Kidney capillary endothelial cell (primary cell): ENCODE measurements at places on chromosomes 16 and 17.

GRCh38 chr16:83813823-83814658, 6.3 kb downstream of the HSBP1 start:
- no peak for DNase-seq

DNA sequence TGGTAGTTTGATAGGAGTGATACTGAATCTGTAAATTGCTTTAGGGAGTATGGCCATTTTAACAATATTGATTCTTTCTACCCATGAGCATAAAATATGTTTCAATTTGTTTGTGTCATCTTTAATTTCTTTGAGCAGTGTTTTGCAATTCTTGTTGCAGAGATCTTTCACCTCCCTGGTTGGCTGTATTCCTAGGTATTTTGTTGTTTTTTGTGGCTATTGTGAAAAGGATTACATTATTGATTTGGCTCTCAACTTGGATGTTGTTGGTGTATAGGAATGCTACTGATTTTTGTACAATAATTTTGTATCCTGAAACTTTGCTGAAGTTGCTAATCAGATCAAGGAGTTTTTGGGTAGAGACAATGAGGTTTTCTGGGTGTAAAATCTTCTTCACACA, 3.2 kb downstream of the KRTAP9-9 start:
- no peak for DNase-seq

- no peak for DNase-seq
Observed at GRCh38 chr17:62717889-62718288, 90.2 kb downstream of the MARCHF10 start.

GRCh38 chr16:83095941-83096692, 469.3 kb downstream of the CDH13 start:
- DNase-seq, result no peak

DNA sequence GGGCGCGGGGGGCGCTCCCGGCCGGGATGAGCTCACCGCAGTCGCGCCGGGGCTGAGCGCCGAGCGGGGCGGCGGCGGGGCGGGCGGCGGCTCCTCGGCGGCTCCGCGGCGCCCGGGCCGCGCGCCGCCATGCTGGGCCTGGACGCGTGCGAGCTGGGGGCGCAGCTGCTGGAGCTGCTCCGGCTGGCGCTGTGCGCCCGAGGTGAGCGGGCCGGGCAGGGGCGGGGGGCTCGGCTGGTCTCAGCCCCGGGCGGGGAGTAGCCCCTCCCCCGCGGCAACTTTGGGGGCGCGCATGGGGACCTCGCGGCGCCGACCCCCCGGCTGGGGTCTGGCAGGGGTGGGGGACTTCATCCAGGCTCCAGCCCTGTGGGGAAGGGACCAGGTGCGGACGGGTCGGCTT, at the start of gene ARHGDIG:
Gene ARHGDIG, plus strand, starts transcription at position 40 of the 400 bp plus-strand sequence. Its CDS starts 90 bp downstream, at position 130.
- DNase-seq, result no peak

- DNase-seq, result no peak
Observed at GRCh38 chr17:73166731-73167581, 2.1 kb downstream of the SSTR2 start.

GRCh38 chr17:31548709-31549108, 157.2 kb downstream of the RAB11FIP4 start:
- DNase-seq, result no peak

DNA sequence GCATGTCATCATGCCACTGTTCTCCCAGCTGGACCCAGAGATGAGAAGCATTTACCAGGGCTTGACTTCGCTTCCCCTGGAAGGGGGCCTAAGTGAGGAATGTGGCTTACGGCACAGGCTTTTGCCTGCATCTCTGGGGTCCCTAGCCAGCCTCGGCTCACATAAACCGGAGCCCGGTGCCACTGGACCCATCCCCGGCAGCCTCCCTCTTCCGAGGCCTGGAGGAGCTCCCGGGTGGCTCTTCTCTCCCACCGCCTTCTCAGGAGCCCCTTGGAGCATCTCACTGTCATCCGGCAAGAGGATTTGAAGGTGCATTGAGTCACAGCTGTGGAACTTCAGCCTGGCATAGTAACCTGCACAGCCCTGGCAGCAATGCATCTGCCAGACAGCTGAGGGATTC, 29.9 kb upstream of the TBX2 start:
- DNase-seq, result no peak

GRCh38 chr17:64941761-64942160, 22.5 kb upstream of the LRRC37A3 start:
- no peak for DNase-seq
